Tongue (tissue), 3 donors: ENCODE measurements at places on chromosomes 6 and 20. TPM values are rescaled to one million over a fixed set of nuclear protein-coding genes. Genes with fewer than 3 reads are reported as not detected.

Gene STMN3
- 15.6 TPM for total RNA-seq

Gene RUNX2
- 1.7 TPM for total RNA-seq

Gene BNIP5
- total RNA-seq = not detected

Gene TREML1
- total RNA-seq = not detected

Gene IPCEF1
- total RNA-seq = 1.0 TPM

DNA sequence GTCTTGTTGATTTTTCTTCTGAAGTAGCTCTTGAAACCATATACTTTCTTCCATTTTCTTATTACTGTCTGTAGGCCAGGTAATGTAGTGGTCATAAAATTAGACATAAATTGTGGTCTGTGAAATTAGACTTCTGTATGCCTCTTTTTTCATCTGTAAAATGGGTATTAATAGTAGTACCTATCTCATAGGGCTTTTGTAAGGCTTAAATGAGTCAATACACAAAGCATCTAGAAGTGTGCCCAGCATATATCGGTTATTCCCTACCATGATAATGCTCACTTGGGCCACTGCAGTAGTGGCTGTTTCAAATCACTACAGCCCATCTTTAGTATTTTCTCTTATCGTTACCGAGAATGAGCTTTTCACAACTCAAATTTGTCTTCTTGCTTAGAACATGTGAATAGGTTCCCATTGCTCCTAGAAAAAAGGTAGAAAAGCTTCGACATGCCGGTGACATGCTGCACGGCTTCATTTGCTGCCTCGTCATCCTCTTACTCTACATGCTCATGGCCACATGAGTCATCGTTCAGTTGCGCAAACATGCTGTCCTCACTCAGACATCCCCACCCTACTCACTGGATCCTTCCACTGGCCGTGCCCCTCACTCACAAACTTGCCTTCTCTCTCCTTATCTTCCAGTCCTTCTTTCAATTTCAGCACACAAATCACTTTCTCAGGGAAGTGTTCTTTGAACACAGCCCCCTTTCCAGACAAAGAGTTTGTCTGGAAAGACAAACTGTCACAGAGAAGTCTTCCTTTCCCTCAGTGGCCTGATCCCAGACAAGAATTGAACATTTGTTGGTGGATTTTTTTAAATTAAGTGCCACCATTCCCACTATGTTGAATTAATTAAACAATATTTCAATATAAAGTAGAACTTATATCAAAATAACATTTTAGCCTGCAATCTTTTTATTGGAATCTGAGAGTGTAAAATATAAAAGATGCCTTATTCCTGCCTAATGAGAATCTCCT is 32.2 kb upstream of the ERVFRD-1 start:
- DNase-seq = peak; percentile 11

- no peak for DNase-seq
Measured at GRCh38 chr6:12875051-12875450, 158.5 kb downstream of the PHACTR1 start.

- DNase-seq = no peak
Measured at GRCh38 chr6:125529061-125529460, 220.4 kb upstream of the HEY2 start.
